ENCODE measurements at places on chromosomes 2 and 18. TPM values are rescaled to one million over a fixed set of nuclear protein-coding genes. Genes with fewer than 3 reads are reported as not detected.

The CARF gene
- 8.8 TPM for total RNA-seq

DNA sequence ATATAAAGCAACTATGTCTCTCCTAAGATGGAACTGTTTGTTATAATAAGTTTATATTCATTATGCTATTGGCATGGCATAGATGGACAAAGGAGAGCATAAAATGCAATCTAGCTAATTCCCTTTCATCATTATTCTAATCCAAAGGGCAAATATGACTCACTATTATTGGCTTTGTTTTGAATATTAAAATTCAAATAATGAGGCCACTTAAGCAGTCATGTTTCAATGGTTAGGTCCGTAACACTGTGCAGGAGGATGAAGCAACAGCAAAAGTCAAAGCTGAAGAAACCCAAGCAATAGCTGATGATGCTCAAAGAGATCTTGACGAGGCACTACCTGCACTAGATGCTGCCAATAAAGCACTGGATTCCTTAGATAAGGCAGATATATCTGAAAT is 177.1 kb downstream of the TRABD2A start:
- DNase-seq, result no peak

DNA sequence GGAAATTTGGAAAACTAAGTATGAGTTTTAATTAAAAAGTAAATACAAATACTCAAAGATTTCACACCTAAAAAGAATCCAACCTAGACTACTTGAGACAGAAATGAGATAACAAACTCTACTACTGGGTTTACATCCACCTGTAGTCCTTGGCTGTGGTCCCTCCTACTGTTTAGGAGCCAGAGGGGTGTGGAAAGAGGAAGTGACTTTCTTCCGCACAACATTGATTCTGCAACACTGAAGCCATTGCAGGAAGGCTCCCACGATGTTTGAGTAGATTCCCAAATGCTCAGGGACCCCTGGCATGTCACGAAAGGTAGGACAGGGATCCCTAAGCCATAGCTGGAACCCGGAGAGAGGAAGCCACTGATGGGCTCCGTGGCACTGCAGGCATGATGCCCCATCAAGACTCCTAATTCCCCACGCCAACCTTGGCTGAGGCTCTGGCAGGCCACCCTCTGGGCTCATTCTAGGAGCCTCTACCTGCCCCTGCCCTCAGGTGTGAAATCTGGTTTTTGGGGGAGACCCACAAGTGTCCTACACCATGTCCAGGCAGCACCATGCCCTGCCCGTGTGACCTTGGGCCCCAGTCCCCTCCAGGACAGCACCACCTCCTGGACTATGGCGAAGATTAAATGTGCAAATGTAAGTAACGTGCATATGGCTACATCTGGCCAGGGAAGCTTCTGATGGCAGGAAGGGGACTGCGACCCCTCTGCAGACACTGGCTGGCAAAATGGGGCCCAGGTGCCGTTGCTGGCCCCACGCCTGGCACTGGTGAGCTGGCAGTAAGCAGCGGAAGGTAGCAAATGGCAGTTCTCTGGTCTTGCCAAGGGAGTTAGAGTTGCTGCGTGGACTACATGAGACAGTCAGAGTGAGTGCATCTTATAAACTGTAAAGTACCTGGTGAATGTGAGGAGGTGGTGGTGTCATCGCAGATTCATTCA is 38.2 kb upstream of the MAL start:
- no peak for DNase-seq

DNA sequence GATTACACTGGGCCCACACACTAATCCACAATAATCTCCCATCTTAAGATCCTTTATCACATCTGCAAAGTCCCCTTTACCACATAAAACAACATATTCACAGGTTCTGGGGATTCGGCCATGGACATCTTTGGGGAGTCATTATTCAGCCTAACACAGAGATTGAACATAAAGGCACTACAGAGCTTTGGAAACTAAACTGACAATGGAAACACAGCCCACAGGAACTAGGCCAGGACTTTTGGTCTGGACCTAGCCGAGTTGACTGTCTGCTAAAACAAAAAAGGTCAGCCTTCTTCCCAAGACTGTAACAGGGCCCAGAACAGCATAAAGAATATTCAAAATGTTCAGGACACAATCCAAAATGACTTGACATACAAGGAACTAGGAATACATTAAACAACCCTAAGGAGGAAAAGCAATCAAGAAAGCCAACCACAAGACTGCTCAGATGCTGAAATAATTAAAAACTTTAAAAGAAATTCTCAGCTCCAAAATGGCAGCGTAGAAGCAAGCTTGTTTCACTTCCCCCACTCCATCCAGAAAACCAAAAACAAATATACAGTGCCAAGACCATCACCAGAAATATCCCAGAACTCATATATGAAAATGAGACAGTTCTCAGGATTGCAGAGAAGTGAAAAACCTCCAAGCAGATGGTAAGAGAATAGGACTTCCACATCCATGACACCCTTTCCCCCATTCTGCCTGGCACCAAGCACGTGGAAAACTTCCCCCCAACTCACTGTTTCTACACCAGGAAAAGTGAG is 207.8 kb downstream of the ATAD2B start:
- no peak for DNase-seq

DNA sequence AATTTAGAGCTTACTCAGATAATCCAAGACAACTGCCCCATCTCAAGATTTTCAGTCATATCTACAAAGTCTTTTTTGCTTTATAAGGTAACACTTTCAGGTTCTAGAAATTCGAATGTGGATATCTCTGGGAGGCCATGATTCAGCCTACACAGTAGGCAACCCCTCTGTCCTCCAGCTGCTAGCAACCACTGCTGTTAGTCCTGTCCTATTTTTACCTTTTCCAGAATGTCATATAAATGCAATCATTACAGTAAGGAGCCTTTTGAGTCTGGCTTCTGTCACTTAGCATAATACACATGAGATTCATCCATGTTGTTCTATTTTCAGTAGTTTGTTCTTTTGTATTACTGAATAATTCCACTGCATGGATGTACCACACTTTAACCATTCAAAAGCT is 28.5 kb upstream of the MARCHF7 start:
- DNase-seq, result no peak

GRCh38 chr2:73091164-73091563 is 19.7 kb upstream of the SFXN5 start:
- DNase-seq, result no peak

- no peak for DNase-seq
Measured at GRCh38 chr2:174686430-174686829, 77.8 kb downstream of the CHRNA1 start.

DNA sequence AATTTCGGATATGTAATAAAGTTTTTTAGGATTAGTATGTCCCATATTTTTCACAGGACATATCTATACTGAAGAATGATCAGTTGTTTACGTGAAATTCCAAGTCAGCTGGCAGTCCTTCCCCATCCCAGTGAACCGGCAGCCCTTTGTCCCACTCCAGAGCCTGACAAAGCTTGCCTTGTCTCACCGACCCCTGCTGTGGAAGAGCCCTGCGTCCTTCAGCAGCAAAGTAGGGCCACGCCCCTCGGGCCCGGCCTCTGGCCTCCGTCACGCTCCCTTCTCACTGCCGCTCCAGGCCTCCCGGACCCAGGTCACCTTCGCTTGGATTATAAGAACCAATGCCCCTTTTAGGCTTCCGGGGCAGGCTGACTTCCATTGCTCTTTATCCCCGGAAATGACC is 89.8 kb upstream of the TGIF1 start:
- DNase-seq, result no peak

DNA sequence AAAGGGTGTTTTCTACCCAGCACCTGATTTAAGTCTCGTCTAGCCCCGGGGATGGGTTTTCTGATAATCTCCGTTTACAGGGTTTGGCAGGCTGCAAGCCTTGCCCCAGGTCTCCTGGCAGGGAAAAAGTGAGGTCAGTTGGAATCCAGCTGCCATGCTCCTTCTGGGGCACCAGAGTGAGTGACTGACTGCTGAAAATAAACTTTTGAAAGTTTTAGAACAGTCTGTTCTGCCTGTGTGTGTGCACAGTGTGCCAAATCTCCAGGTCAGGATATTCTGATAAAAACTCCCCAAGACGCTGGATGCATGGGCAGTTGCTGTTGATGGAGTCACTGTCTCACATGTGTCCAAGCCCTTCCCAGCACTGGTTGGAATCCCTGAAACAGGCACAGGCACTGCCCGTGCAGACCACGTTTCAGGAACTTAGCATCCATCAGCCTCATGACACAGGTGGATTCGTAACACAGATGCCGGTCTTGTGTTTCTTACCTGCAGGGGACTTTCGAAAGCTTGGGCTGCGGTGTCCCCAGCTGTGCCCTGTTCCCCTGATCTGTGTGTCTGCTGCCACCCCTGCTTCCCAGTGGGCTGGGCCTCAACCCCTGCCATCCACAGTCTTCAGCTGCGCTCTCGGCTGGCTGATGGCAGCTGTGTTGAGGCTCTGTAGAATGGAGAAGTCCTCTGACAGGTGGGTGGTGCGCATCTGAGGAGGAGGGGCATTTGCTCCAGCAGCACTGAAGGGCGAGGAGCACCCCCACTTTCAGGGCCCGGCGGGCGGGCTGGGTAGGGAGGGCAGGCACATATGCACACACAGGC is 65.0 kb downstream of the SH3RF3 start:
- DNase-seq, result no peak

- DNase-seq, result no peak
Measured at GRCh38 chr2:241366678-241367077, 10.6 kb downstream of the FARP2 start.

Data from left colon (tissue), 2 donors.